Activated CD4-positive, alpha-beta T cell treated with anti-CD3 and anti-CD28 coated beads for 24 hours (primary cell): ENCODE measurements at places on chromosomes 4 and X.

GRCh38 chr4:114481856-114482255, 116.8 kb upstream of the UGT8 start:
- no peak for DNase-seq

DNA sequence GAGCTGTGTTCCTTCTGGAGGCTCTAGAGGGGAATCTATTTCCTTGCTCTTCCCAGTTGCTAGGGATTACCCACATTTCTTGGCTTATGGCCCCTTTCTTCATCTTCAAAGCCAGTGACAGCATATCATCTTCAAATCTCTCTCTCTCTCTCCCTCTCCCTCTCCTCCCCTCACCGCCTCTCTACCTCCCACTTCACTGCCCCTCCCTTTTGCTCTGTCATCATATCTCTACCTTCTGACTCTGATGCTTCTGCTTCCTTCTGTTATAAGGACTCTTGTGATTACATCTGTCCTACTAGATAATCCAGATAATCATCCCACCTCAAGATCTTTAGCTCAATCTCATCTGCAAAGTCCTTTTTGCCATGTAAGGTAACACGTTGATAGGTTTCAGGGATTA, 93.1 kb upstream of the TEX13D start:
- no peak for DNase-seq

DNA sequence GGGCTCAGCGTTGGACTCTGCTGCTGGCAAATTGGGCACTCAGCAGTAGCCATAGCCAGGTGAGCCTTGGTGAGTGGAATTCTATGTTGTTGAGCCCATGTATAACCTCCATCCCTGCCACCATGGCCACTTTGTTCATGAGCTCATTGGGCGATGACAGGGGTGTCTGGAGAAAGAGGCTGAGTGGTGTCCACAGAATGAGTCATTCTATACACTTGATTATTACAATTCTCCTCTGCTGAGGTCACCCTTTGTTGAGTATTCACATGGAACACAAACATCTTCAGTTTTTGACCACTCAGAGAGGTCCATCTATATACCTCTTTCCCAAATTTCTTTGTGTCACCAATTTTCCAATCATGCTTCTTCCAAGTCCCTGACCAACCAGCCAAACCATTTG, 1341.7 kb downstream of the PCDH7 start:
- DNase-seq: no peak

DNA sequence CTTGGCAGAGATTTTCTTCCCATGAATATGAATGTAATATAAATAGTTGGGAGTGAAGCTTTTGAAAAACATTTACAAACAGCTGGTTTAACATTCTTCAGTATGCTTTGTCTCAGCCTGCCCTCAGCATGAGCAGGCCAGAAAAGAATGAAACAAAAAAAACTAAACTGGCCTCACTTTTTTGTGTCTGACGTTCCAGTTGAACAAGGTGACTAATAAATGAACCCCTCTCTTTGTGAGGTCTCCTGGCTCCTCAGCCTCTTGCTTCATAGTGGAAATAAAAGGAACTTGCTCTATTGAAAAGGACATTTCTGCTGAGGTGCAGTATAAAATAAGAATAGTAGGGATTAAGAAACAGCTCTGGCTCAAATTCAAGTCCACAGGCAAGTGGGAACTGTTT, 9.4 kb downstream of the CHST7 start:
- DNase-seq: no peak

DNA sequence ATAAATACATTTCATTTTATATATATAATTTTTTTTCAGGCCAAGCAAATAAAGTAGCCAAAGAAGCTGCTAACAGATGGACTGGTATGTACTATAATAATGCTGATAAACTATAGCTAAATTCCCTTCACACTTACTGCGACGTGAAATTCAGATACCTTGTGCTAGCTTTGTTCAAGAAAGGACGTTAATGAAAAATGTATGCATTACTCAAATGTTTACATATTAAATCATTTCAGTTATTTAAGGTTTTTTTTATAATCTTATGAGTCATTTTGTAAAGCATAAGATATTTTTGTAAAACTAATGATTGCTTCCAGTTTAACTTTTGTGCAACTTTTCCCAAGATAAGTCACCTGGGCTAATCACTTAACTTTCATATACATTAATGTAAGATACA, 57.2 kb upstream of the TMEM131L start:
- no peak for DNase-seq

- DNase-seq: no peak
These were observed 1.0 kb downstream of the EGF start for GRCh38 chr4:109913596-109914241.

DNA sequence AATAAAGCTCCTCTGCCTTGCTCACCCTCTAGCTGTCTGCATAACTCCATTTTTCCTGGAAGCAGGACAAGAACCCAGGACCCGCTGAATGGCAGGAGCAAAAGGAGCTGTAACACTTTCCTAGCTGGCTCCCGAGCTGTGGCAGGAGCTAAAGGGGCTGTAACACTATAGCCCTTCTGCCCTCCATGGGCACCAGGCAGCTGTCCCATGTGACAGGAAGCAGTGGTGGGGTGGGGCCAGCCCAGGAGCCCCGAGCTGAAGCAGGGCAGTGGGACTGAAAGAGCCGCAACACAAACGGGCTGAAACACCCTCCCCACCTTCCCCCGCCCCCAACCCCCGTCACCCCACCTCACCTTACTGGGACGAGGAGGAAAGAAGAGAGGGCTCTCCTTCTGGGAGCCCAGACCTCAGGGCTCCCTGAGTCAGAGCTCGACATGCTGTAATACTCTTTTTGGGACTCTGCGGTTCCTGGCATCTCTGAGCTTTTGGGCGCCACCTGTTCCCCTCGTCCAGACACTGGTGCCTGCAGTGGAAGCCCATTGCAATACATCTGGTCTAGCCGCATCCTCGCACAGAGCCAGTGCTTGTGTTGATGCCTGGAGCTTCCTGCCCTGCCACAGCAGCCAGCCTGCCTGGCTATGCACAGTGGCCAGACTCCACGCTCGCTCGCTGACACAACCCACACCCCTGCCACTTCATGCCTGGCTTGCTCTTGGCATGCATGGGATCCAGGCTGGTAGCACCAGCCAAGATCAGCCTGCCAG, 39.4 kb downstream of the PPM1K start:
- no peak for DNase-seq

GRCh38 chr4:119210775-119211174, 1.7 kb upstream of the USP53 start:
- no peak for DNase-seq

GRCh38 chr4:16652732-16653305, 245.6 kb downstream of the LDB2 start:
- DNase-seq: no peak

- DNase-seq: no peak
These were observed 523.3 kb downstream of the SMARCA1 start for GRCh38 chrX:129000018-129000417.
